ENCODE measurements at places on chromosomes 16 and 17. TPM values are rescaled to one million over a fixed set of nuclear protein-coding genes. Genes with fewer than 3 reads are reported as not detected.

KRTAP3-2 gene
- not detected for total RNA-seq

CES5A gene
- total RNA-seq: not detected

MLLT6 gene
- 295 TPM for total RNA-seq

HAS3 gene
- 2.5 TPM for total RNA-seq

ZMYND15 gene
- 2.1 TPM for total RNA-seq

RPRML gene
- 0.89 TPM for total RNA-seq

EPN3 gene
- total RNA-seq: not detected

ZNF48 gene
- 13.3 TPM for total RNA-seq

PIMREG gene
- not detected for total RNA-seq

RNF222 gene
- not detected for total RNA-seq
